ENCODE measurements at places on chromosomes 4 and X. TPM values are rescaled to one million over a fixed set of nuclear protein-coding genes. Genes with fewer than 3 reads are reported as not detected.

DNA sequence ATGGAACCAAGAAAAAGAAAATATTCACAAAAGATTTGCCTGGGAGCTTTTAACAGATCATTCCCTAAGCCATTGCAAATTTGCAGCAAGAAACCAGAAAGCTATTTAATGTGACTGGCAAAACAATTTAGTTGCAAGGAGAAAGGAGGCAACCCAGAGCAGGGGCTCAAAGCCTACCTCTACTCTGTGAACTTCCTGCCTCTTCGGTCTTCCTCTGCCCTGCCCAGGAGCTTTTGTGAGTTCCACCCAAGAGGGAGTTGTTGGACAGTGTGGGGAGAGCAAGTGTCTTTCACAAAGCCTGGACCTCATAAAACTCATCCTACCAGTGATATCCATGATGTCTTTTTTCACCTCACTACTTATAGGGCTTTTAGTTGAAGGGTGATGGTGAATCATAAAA is 107.4 kb downstream of the AFF1 start:
- DNase-seq: no peak
- H3K27me3 ChIP-seq: no peaks in the 10 kb centered on the region
- no peak overlapping the region for H3K4me3 ChIP-seq

GRCh38 chr4:90240333-90240732 is 113.1 kb downstream of the CCSER1 start:
- H3K27ac ChIP-seq: no peak overlapping the region
- H3K27me3 ChIP-seq: no peaks in the 10 kb centered on the region
- no peaks in the 10 kb centered on the region for H3K36me3 ChIP-seq
- DNase-seq: no peak

DNA sequence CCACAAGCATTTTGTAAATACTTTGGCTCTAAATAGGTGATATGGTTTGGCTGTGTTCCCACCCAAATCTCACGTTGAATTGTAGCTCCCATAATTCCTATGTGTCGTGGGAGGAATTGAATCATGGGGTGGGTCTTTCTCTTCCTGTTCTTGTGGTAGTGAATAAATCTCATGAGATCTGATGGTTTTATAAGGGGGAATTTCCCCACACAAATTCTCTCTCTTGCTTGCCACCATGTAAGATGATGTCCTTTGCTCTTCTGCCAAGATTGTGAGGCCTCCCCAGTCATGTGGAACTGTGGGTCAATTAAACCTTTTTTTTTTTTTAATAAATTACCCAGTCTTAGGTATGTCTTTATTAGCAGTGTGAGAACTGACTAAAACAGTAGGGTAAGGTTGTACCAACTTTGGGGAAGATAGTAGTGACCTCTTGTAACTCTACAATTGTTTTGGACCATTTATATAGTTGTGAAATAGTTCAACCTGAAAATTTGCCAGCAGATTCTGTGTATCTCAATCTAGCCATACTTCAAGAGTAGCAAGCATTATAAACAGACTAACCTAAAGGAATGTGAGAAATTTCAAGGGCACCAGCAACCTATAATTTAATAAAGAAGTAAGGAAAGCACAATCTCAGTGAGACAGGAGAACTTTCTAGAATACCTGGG is 727.8 kb downstream of the GRID2 start:
- H3K4me3 ChIP-seq: no peak overlapping the region
- H3K27ac ChIP-seq: no peak overlapping the region
- H3K36me3 ChIP-seq: no peaks in the 10 kb centered on the region
- no peaks in the 10 kb centered on the region for H3K27me3 ChIP-seq
- H3K4me1 ChIP-seq: no peaks in the 10 kb centered on the region
- DNase-seq: no peak

DNA sequence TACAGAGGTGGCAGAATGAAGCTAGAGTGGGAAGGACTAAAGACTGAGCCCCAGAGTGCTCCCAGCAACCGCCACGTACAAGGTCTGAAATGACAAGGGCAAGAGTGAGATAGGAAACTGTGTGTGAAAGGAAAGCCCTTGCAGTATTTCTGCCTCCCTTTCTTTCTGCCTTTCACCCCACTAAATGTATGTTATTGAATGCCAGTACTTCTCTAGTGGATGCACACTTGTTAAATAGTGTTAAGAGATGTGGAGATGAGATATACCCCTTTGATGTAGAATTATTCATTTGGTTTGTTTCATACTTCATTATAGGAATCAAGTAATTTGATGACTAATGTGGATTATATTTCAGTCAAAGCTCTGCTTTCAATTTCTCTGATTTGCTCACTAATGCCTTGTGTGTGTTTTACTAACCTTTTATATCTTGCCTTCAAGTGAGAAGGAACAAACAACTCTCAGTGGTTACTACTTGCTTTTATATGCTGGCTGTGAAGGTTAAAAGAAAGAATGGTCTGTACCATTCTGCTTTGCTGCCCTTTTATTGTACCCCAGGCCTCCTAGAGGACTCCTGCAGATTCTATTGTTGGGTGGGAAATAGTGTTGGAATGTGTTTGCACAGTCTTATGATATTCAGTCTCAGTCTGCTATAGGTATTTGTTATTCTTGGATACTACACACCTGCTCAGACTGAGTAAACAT is 8.0 kb upstream of the ANXA3 start:
- no peaks in the 10 kb centered on the region for H3K27me3 ChIP-seq
- H3K4me1 ChIP-seq: no peaks in the 10 kb centered on the region
- no peaks in the 10 kb centered on the region for H3K36me3 ChIP-seq
- DNase-seq: no peak
- no peak overlapping the region for H3K27ac ChIP-seq

Gene C1QTNF7
- not detected for total RNA-seq

DNA sequence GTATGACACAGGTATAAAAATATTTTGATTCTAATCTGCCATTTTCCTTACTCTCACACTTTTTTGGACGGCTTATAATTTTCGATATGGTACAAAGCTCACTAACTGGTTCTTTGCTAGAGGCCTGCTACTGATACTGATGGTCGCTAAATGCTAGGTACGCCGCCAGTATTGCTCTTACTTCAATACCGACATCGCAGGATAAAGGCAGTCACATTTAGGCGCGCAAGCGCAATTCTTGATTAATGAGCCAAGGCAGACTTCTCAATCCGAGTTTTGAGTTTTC is 557 bp upstream of the USP38 start:
- DNase-seq: no peak
- H3K4me3 ChIP-seq: peak overlapping the region; percentile 98
- no peaks in the 10 kb centered on the region for H3K27me3 ChIP-seq
- peaks cover 2% of the 10 kb centered on the region for H3K36me3 ChIP-seq
- H3K4me1 ChIP-seq: peaks cover 21% of the 10 kb centered on the region

DNA sequence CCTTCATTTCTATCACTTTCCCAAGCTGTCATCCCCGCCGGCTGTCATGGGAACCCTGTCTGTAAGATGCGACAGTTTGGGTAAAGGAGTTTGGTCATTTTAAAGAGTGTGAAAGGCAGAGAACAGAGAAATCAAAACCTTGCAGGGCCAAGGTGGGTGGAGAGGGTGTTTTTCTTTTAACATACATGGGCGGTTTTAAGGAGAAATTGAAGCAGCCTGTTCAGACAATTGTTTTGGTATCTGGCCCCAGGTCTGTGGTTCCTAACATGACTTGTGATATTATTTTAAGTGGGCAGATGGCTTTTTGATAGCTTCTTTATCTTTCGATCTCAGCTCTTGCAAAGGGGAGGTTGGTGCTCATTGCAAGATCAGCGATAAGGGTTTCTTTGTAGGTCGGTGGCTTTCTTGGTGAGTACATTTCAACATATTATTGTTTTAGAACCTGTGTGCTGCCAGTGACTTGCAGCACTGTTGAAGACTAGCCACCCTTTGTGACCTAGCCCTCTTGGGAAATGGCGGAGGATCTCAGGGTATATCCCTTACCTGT is 3.7 kb downstream of the PPP1R3F start:
- no peak overlapping the region for H3K4me3 ChIP-seq
- H3K27me3 ChIP-seq: no peaks in the 10 kb centered on the region
- H3K36me3 ChIP-seq: no peaks in the 10 kb centered on the region
- peaks cover 23% of the 10 kb centered on the region for H3K4me1 ChIP-seq
- H3K27ac ChIP-seq: no peak overlapping the region
- DNase-seq: no peak

GRCh38 chrX:123486297-123486696 is 246.6 kb downstream of the THOC2 start:
- no peaks in the 10 kb centered on the region for H3K36me3 ChIP-seq
- no peaks in the 10 kb centered on the region for H3K4me1 ChIP-seq
- H3K27me3 ChIP-seq: no peaks in the 10 kb centered on the region
- H3K4me3 ChIP-seq: no peak overlapping the region
- no peak overlapping the region for H3K27ac ChIP-seq

DNA sequence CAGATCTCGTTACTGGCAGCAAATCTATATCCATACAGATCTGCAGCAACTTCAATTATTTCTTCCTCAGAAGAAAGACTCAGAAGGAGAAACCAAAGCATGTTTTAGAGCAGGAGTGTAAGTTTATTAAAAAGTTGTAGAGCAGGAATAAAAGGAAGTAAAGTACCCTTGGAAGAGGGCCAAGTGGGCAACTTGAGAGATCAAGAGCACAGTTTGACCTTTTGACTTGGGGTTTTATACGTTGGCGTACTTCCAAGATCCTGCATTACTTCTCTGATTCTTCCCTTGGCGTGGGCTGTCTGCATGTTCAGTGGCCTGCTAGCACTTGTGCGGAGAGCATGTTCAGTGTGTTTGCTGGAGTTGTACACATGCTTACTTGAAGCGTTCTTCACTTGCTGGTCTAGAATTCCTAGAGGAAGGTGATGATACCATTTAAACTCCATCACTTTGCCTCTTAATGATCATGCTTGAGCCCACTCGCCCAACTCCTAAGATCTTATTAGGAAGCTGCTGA is 1114.7 kb upstream of the PABPC4L start:
- no peaks in the 10 kb centered on the region for H3K27me3 ChIP-seq
- H3K27ac ChIP-seq: no peak overlapping the region
- DNase-seq: no peak

- H3K4me1 ChIP-seq: peaks cover 22% of the 10 kb centered on the region
- no peak overlapping the region for H3K4me3 ChIP-seq
- no peaks in the 10 kb centered on the region for H3K27me3 ChIP-seq
- DNase-seq: no peak
- H3K27ac ChIP-seq: no peak overlapping the region
These were observed 231.7 kb upstream of the AFF2 start for GRCh38 chrX:148268673-148269072.

Gene DCAF4L1
- 0.19 TPM for total RNA-seq

- H3K4me3 ChIP-seq: no peak overlapping the region
- H3K4me1 ChIP-seq: no peaks in the 10 kb centered on the region
- DNase-seq: no peak
These were observed 160.4 kb downstream of the GATB start for GRCh38 chr4:151600432-151600831.

DNA sequence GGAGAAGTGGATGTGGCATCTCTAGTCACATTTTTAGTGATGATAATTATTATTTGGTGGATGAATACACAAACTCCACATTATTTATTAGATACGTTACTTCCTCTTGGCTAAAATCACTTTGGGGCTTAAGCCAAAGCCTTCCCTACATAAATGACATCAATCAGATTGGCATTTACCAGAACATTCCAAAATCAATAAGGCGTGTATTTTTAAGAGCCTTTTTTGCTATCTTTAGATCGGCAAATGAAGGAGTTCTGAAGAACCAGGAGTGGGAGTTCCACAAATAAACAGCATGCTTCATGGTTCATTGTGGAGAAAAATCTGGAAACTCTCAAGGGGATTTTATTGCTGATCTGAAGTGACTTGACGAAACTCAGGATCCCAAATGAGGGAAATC is 89.7 kb downstream of the AMELX start:
- H3K36me3 ChIP-seq: no peaks in the 10 kb centered on the region
- no peaks in the 10 kb centered on the region for H3K4me1 ChIP-seq
- H3K27me3 ChIP-seq: peaks cover 3% of the 10 kb centered on the region
- no peak for DNase-seq
- H3K27ac ChIP-seq: no peak overlapping the region

GRCh38 chrX:32268207-32268606 is 943.1 kb downstream of the DMD start:
- H3K4me3 ChIP-seq: no peak overlapping the region
- H3K27me3 ChIP-seq: no peaks in the 10 kb centered on the region
- no peak overlapping the region for H3K27ac ChIP-seq
- no peak for DNase-seq
- no peaks in the 10 kb centered on the region for H3K4me1 ChIP-seq

DNA sequence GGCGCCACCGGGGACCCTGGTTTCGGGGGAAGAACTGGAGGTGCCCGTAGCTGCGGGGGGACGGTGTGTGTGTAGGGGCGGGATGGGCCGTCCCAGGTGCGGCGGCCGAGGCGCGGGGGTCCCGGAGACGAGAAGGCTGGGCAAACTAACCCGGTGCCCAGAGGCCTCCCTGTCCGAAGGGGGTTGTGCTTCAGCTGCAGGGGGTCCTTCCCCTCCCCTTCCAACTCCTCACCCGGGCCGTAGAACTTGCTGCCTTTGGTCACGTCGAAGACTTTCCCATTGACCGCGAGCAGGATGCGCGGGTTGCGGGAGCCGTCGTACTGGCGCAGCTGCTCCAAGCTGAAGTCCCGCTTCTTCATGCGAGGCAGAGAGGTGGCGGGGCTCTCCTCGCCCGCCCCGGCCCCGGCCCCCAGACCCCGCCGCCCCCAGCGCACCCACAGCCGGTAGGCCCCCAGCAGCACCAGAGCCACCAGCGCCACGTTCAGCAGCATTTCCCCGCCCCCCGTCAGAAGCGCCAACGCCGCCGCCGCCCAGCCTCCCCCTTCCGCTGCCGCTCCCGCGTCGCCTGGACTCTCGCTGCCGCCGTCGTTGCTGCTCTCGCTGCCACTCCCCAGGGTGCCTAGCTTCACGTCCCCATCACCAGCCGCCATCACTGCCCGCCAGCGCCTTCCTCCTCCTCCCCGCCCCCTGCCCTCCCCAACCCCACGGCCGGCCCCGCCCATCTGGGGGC is at the start of gene PGRMC2:
TSS of gene PGRMC2 (minus strand) at position 673 of the 730 bp plus-strand sequence. CDS start at position 650, 23 bp downstream.
- no peaks in the 10 kb centered on the region for H3K27me3 ChIP-seq
- H3K27ac ChIP-seq: peak within 1 kb of the TSS; percentile 92
- H3K4me3 ChIP-seq: peak within 1 kb of the TSS; percentile 90
- peaks cover 23% of the 10 kb centered on the region for H3K4me1 ChIP-seq
- DNase-seq: no peak
- H3K36me3 ChIP-seq: no peaks in the 10 kb centered on the region

DNA sequence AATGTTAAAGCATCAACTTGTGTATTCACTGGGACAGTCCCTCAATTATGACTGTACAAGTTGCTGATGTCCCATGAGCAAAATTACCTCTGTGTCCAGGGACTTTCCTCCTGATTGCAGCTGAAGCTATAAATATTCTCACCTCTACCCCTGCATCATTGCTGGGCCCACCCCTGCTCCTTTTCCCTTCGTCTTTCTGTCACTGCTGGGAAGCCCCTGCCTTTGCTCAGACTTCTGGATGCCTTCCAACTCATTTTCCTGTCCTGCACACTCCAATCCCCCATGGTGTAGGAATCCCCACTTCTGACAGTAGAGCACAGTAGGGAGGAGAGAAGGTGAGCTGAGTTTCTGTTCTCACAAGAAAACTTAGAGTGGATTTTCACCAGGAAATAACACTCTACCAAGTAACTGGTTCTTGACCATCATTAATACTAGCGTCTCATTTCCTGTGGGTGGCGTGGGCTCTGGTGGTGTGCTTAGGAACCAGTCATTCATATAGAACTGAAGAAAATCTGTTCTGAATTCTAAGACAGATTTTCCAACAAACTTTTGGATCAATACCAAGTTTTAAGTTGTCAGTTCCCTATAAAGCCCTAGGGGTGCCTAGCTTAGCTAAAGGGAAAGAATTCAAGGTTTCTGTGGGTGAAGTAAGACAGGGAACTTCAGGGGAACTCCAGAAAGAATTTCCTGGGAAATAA is 136.2 kb upstream of the MED14 start:
- no peak overlapping the region for H3K4me3 ChIP-seq
- no peak overlapping the region for H3K27ac ChIP-seq
- no peaks in the 10 kb centered on the region for H3K36me3 ChIP-seq
- no peaks in the 10 kb centered on the region for H3K4me1 ChIP-seq
- no peaks in the 10 kb centered on the region for H3K27me3 ChIP-seq

- no peak overlapping the region for H3K27ac ChIP-seq
- H3K36me3 ChIP-seq: peaks cover 4% of the 10 kb centered on the region
- H3K4me1 ChIP-seq: peaks cover 36% of the 10 kb centered on the region
These were observed 12.4 kb downstream of the TNIP2 start for GRCh38 chr4:2743518-2744445.
